ENCODE measurements at places on chromosomes 5 and 9.

DNA sequence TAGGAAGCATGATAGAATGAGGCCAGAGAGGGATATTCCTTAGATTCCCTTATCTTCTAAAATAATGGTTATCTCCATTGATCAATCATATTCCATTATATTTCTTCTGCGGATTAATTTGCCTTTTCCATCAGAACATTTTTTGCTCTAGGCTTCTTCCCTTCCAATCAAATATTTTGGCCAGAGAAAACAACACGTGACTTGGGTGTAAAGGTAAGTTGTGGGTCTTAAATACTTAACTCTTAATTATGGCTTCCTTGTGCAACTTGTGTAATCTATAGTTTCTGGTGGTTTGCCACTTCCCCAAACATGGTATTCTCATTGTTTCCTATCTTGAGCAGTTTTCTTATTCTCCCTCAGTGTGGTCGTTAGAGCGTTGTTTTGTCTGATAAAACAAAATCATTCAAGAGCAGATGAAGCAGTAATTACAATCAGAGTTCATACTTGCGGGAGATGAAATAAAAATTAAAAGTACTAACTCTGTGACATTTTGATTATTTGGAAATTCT lies 889.3 kb downstream of the MAT2B start:
- no peak for DNase-seq

DNA sequence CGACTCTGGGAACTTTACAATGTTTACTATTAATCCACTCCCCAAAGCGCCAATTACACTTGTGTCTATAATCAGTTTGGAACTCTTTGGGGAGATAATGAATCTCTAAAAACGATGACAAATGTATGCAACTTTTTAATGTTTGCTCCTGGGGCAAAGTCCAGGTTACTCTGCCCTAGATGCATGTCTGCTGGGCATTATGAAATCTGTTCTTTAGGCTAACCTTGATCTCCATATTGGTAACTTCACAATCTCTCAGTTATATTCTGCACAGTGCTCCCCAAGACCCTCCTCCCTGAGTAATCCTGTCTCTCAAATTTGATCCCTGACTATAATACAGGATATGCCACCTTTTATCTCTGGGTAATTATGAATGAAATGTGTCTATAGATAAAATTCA lies 152.2 kb upstream of the TRPM3 start:
- DNase-seq: no peak

GRCh38 chr9:109907810-109908458 lies 127.9 kb downstream of the PALM2AKAP2 start:
- DNase-seq: no peak

DNA sequence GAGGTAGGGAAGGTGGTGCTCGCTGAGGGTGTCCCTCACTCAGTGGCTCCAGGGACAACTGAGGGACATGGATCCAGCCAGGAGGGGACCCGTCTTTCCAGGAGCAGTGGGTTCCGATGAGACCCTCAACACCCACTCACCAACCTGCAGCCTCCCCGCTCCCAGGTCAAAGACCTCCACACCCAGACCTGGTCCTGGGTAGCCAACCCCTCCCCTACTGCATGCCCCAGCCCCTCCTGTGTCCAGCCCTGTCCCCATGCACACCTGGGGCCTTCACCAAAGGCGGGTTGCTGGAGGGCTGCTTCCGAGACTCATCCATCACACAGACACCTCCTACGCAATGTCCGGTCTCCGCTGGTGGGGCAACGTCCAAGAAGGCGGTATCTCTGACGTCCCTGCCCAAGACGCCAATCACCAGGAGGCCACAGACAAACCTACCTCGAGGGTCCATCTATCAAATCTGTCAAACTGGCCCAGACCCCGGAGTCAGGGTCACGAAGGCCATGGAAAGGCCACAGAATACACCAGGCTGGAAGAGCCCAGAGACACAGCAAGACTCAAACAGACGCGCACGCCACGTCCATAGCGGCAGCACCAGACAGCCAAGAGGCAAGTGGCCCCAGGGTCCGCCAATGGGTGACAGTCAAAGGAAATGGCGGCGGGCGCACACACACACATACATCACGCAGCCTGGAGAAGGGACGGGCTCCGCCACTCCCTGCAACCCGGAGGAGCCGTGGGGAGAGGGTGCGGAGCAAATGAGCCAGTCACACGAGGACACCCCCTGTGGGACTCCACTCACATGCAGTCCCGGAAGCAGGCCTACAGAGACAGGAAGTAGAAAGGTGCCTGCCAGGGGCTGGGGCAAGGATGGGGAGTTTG lies 10.8 kb downstream of the NACC2 start:
- no peak for DNase-seq

- DNase-seq: no peak
These were observed 89.7 kb upstream of the ADRA1B start for GRCh38 chr5:159826351-159827214.

GRCh38 chr9:34869390-34869789 lies 88.7 kb upstream of the PHF24 start:
- no peak for DNase-seq

DNA sequence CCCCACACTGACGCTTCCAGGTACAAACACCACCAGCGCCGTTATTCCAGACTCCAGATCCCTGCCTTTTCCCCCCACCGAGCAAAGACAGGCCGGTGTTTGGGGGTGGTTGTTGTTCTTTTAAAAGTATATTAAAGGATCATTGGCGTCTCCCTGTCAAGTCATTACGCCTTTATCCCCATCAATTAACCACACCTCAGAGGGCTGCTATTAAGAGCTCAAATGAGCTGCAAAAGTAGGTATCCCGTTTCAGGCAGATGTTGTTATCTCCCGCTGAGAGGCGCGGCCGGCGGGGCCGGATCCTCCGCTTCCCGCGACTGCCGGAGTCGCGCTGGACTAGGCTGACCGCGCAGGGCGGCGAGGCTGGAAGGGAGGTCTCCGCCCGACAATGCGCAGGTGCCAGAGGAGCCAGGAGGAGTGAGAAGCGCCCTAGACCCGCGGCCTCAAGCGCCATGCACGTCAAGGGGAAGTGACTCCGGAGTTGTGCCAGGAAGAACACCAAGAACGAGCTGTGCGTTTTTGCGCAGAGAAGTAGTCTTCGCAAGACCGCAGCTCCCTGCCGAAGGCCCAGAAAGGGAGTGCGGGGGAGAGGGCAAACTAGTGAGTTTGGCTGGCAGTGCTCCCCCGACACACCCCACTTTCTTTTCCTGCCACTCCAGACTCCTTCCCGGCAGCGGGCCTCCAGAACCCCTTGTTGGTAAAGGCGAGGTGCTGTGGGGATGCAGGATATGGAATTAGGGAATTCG lies 8.2 kb downstream of the NR2F1-AS1 start:
- DNase-seq: no peak

GRCh38 chr9:128921881-128922763 lies 1.3 kb downstream of the PHYHD1 start:
- DNase-seq: no peak

DNA sequence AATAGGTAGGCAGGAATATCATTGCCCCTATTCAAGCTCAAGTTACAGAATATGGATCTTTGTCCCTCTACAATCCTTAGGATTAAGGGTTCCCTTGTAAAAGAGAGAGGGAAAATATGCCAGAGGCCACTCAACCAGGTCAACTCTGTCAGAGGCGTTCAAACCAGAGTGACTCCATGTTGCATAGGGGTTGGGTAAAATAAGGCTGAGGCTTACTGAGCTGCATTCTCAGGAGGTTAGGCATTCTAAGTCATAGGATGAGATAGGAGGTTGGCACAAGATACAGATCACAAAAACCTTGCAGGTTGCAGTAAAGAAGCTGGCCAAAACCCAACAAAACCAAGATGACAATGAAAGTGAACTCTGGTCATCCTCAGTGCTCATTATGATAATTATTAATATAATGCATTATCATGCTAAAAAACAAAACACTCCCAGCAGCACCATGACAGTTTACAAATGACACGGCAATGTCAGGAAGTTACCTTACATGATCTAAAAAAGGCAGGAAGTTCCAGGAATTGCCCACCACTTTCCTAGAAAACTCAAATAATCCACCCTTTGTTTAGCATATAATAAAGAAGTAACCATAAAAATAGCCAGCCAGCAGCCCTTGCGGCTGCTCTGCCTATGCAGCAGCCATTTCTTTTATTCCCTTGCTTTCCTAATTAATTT lies 64.8 kb downstream of the ERP44 start:
- no peak for DNase-seq

DNA sequence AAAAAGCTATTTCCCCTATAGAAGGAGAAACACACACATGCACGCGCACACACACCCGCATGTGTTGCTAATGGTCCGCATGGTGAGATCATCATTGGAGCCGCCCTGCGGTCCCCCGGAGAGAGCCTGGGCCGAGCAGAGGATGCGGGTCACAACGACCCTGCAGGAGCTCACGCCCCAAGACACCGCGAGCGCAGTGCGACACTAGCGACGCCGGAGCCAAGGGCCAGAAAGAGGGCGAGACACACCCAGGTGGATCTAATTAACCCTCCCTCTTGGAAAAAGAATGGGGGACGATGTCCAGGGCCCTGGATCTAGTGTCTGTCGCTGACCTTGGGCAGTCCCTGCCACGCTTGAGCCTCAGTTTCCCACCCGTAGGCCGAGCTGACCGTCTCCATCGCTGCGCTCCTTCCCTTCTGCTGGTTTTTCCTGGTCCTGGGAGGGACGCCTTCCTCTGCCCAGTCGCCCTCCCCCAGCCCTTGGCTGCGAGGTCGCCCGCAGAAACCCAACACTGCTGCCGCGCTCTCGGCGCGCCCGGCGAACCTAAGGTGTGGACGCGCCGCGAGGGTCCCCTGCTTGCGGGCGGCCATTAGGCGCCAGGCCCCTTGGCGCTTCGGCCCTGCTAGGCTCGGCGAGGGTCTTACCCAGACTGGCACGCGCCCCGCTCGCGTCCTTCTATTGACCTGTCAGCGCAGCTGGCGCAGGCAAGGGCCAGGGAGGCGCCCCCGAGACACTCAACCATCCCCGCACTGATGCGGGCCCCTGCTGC lies 47.5 kb upstream of the RNF20 start:
- DNase-seq: no peak

GRCh38 chr5:151682240-151682639 lies 4.5 kb downstream of the SPARC start:
- DNase-seq: no peak

DNA sequence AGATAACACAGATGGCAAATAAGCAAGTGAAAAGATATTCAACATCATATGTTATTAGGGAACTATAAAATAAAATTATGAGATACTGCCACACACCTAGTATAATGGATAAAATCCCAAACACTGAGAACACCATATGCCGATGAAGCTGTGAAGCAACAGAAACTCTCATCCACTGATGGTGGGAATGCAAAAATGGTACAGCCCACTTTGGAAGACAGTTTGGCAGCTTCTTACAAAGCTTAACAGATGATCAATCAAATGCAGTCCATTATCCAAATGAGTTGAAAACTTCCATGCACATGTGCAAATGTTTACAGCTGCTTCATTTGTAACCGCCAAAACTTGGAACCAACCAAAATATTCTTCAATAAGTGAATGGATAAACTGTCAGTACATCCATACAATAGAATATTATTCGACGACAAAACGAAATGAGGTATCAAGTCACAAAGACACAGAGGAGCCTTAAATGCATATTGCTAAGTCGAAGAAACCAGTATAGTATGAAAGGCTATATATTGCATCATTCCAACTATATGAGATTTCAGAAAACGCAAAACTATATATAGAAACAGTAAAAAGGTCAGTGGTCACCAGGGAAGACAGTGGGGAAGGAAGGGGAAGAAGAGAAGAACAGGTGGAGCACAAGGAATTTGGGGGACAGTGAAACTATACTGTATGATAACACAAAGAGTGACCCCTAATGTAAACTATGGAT lies 14.9 kb downstream of the PFDN1 start:
- no peak for DNase-seq

DNA sequence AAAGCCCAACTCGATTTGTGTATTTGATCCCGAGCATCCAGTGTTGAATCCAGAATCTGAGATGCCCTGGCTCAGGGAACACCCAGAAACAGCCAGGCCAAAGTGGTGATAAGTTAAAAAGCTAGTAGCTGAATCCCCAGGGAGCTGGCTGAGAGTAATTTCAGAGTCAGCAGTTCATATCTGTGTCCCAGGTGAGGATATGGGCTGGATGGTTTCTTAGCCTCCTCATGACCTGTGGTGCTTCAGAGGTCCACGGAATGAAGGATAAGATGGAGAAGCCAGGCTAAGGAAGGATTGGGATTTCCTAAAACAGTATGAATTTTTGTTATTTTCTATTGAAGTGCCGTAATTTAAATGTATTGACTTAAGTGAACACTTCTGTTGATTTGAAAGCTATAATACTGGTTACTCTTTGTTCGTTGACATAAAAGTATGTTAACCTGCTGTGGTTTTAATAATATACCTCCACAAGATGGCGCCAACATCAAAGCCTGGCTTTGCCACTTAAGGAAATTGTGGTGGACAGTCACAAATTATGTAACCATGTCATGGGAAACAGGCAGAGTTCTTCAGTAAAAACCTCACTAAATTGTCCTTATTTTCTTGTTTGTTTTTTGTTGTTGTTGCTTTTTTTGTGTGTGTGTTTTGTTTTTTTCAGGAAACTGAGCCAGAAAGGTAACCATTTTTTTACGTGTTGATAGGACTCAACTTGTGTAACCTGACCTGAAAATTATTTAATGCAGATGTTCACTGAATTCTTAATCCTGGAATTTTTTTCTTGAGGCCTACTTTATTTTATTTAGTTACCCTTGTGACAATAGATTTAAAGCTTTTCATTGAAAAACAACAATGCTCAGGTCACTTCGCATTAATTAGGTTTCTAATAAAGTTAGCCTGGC lies 11.4 kb downstream of the MTAP start:
- DNase-seq: peak; percentile 20

- no peak for DNase-seq
These were observed 78.9 kb downstream of the SEMA4D start for GRCh38 chr9:89418882-89419640.

DNA sequence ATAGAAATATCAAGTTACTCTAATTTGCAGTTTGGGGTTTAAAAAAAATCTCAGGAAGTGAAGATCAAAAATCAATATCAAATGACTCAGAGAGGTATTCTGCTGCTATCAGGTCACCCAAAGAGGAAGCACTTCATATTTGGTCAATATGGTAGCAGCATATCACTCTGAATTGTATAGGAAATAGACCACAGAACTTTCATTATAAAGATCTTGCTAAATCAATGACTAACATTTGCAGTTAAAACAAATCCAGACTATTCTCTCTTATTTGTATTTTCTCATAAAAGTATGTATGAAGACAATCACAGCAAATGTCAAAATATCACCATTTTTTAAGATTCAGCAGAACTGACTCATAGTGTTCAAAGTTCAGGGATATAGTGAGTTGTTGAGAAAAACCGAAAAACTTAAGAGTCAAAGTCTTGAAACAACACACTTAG lies 105.8 kb upstream of the PCSK1 start:
- DNase-seq: no peak

GRCh38 chr5:53253421-53253871 lies 143.9 kb upstream of the MOCS2 start:
- no peak for DNase-seq

Data from GM19239 (cell line).